ENCODE measurements at places on chromosomes 6 and 20.

DNA sequence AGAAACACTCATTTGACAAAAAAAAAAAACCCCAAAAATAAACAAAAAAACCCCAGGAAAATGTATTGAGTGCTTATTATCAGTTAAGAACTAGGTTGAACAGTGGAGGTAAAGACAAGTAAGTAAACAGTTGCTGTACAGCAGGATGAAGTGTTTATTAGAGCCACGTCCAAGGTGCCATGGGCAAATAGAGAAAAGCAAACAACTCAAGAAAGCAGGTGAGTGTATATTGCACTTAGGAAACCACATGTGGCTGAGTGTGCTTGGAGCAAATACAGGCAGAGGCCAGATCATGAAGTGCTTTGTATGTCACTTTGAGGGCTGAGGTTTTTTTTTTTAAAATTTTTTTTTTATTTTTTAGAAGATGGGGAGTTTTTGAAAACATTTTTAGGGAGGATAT, 98.3 kb downstream of the MACROD2 start:
- no peak for DNase-seq

- DNase-seq, result no peak
Measured at GRCh38 chr6:150868759-150869158, 3.3 kb downstream of the MTHFD1L start.

DNA sequence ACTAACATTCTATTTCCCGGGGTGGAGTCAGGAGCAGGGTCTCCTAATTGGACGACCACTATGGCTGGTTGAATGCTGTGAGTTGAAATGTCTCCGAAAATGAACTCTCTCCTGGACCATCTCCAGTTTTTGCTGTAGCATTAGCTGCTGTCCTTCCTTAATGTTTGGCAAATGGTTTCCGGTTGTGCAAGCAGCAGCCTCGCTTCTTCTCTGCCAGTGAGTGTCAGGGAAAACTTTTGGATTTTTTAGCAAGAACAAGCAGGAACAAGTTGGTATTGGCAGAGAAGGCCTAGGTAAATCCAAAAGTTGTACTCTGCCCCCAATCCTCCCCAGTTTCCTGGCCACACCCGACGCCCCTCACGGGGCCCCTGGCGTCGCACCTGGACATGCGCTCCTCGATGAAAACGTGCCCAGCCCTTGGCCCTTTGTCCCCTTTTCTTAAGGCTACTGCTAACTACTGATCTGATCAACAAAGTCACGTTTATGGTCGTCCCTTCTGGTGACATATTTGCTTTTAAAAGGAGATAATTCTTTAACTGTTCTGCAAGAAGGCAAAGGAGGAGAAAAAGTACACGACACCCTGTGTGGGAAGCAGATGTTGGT, 103.2 kb downstream of the ARMC2 start:
- DNase-seq, result no peak

- DNase-seq, result no peak
Measured at GRCh38 chr20:59008715-59009336, 1.8 kb upstream of the CTSZ start.

DNA sequence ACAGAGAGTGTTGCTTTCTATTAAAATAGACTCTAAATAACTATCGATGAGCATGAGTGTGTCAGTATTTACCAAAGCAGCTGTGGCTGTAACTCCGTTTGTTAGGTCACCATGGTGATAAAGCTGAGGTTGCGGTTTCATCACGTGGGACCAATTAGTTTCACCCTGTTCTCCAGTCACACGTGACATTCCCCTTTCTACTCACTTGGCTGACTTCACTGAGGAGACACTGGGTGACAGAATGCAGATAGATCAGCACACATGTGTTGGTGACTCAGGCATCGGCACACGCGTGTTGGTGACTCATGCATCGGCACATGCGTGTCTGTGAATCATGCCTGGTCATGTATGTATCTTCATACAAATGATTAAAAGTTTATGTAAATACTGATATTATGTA, 285.4 kb downstream of the THBS2 start:
- DNase-seq, result no peak

GRCh38 chr6:133114973-133115372, 126.2 kb upstream of the EYA4 start:
- DNase-seq, result no peak

DNA sequence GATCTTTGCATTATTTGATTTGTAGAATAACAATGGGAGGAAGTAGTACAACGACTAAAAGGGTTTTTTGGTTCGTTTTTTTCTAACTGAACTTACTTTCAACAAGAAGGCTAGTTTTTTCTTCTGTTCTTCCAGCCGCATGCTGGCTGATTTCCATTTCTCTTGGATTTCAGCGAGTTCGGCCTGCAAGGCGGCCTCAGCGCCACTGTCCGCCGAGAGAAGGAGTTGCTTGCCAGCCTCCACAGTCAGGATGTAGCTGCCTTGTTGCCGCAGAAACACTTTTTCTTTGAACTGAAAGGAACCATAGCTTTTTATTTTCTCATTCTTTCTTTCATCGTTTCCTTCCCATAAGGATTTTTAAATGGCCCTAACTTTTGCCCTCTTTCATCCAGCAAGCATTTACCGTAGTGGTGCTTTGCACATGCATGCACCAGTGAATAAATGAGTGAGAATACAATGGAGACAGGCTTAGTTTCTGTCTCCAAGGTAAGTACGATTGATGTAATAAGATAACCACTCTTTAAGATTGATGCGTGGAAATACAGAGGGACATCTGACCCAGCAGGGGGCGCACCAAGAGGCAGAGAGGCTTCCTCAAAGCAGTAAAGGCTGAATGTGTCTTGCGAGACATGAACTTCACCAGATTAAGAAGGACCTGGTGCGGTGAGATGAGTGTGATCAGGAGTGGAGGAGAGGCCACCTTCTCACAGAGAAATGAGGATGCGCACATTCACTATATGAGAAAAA, 398.8 kb downstream of the ESR1 start:
- DNase-seq, result no peak
